Motor neuron (in vitro differentiated cells): ENCODE measurements at places on chromosomes 2 and 18. TPM values are rescaled to one million over a fixed set of nuclear protein-coding genes. Genes with fewer than 3 reads are reported as not detected.

- ATAC-seq: no peak
Observed at GRCh38 chr2:98172150-98172765, 85.3 kb downstream of the VWA3B start.

GRCh38 chr2:159232456-159233170 lies 53.9 kb downstream of the WDSUB1 start:
- ATAC-seq: peak; percentile 13

DNA sequence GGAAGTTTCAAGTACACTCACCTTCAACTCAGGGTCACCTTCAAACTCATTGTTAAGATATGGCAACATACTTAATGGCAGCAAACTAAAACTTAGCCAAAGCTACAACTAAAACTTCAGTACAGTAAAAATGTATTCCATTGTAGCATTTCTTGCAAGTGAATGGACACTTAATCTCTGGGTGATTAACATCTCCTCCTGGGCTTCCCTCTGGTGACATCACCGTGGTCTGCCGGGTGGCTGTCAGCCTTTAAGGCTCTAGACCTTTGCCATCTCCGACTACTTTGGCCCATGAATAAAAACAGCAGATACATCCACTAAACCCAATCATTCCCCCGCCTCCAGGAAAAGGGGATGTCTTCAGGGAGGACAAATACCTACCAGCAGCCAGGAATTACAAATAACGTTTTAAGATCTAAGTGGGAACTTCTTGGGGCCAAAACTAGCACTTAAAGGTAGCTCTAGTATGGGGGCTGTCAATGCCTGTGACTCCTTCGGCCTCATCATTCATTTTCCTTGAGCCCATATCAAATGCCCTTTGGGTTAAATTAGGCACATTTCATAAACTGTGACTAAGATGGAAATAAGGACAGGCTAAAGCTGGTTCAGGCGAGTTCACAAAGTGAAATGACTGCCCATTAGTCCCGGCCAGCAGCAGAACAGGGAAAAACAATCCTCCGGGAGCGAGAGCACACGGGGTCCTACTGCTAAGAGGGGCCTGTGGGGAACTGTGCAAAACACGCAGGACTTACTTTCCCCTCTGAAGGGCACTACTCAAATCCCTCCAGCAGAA lies 1.1 kb downstream of the TFCP2L1 start:
- ATAC-seq: peak; percentile 67

DNA sequence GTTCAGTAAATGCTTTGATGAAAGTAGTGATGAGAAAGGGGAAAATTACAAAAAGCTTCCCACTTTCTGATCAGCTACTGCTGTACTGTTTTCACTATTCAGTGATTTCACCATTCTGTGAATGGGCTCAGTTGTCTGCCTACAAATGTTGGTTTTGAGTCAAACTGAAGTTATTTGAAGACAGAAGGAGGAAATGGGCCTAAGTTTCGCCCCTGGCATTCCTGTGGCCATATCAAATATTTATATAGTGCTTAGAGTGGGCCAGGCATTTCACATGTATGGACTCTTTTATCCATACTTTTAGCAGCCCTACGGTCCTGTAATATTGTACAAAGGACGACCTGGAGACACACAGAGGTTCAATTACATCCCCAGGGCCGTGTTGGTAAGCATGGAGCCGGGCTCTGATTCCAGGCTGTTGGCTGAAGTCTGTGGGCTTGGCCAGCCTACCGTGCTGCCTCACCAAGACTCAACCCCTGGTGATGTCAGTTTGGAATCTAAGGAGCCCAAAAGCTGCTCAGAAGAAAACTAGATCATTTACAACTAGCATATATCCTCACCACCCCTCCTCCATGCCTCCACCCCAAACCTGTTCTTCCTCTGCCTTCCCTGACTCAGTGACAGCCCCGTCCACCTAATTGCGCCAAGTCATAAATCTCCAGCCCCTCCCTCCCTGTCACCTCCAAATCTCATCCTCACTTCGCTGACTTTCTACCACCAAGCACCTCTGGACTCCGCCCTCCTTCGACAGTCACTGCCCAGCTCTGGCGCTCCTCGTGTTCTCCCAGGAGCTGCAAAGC lies 10.1 kb upstream of the GRHL1 start:
- ATAC-seq: peak; percentile 18

- ATAC-seq: no peak
Observed at GRCh38 chr18:7261199-7261598, 30.3 kb downstream of the LRRC30 start.

TEX51 gene
- total RNA-seq: 0.81 and 1.1 TPM in 2 replicates

DNA sequence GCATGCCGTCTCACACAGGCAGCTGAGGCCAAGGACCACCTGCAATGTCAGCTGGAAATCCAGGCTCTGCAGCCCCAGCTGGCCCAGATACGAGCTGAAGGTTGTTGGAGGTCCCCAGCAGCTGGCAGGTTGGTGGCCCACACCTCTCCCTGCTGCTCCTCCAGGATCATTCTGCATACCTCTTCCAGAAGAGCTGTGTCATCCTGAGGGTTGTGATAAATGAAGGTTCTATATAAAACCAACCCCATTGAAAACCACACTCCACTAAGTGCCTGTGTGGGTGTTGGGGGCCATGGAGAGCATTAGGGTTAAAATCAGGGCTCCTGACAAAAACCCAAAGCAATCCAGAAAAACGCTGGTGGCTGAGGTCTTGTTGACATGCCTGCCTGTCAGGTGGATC lies 50.4 kb downstream of the C1QL2 start:
- no peak for ATAC-seq

TNFAIP6 gene
- total RNA-seq: not detected in 2 replicates

- no peak for ATAC-seq
Observed at GRCh38 chr2:19762959-19763605, 138.7 kb downstream of the TTC32 start.

ATP8B1 gene
- 16.7 and 18.8 TPM in 2 replicates for total RNA-seq

GRCh38 chr2:54619660-54620231 lies 103.7 kb upstream of the EML6 start:
- no peak for ATAC-seq

DNA sequence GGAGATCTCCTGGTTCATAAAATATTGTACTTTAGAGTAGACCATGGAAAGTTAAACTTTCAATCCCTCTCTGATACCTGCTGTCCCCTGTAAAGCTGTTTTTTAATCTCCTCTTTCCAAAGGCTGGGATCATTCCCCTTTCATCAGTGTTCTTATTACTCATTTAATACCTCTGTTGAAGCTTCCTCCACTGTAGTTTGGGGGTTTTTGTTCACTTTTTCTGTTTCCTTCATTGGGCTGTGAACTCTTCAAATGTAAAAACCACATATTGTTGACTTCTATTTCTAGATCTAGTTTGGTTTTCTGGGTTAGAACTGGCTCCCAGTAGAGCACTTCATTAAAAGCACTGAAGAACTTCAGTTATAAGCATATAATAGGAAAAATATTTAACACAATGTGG lies 598.1 kb downstream of the RNF144A start:
- ATAC-seq: no peak

DNA sequence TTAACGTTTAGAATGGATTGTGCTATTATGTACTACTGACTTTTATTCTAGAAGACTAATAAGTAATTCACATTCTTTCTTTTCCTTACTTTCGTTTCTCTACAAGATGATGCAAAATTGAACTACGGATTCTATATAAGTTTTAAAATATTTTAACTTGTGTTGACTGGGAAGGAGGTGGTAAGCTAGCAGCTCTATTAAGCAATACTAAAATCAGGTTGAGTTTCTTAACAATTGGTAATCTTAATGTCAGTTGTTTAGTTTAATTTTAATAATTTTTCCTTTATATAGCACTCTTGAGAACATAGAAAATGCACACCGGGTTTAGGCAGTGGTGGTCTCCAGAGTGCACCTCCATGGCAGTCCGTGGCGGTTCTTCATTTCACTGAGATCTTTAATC lies 215.2 kb downstream of the MCFD2 start:
- no peak for ATAC-seq

DNA sequence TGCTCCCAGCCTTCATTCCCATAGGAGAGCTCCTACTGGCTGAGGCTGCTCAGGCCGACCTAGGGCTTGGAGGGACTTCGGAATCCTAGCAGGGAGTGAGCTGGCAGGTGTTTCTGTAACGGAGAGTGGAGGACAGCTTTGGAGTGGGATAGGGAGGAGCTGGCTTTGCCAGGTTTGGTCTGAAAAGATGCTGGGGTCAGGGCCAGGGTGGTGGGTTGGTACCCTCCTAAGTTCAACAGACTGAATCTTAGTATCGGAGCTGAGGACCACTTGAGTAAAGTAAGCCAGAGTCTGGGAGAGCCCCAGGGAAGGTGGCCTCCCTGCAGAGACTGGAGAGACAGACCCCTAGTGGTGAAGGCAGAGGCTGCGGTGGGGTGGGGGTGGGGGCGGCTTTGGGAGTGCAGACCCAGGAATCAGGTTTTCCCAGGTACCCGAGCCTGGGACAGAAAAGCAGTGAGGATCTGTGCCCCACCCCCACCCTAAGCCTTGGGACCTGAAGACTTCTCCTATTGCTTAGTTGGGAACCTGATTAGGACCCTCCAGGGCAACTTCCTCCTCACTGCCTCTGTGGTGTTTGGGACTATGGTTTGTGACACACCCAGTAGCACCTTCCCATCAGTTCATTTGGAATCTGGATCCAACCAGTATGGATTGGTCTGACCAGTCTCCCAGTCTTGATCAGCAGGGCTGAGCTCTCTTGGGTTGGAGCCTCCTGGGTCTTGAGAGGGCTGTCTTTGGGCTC lies 3.0 kb downstream of the CNNM4 start:
- ATAC-seq: peak; percentile 17

GRCh38 chr2:9666306-9666705 lies 35.5 kb upstream of the YWHAQ start:
- no peak for ATAC-seq

DNA sequence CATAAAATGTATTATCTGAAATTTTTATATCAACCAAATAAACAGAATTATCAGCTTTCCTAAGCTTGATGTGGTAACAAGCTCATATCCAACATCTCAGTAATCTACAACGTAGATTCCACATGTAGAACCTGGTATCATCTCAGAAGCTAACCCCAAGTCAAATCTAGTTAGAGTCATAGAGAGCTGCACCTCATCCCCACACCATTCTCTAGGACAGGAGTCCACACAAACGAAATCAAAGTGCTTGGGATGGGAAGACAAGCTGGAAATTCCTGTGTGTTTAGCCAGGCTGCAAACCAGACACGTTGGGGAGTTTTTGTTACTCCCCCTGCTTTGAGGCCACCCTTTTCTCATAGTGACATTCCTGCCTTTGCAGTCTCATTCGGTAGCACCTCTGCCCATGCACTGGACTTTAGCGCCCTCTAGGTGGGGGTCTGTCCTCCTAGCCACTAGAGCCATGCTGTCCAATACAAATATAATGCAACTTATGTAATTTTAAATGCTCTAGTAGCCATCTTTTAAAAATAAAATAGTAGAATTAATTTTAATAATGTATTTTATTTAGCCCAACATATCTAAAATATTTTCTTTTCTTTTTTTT lies 28.1 kb upstream of the SATB2 start:
- ATAC-seq: peak; percentile 53

METAP1D gene
- total RNA-seq: 19.9 and 26.9 TPM in 2 replicates

- ATAC-seq: no peak
Observed at GRCh38 chr18:55296778-55297177, 291.2 kb downstream of the TCF4 start.

- no peak for ATAC-seq
Observed at GRCh38 chr2:26327291-26328272, 18.4 kb upstream of the SELENOI start.
